Karpas-422 (cell line): ENCODE measurements at places on chromosomes 6 and 20. TPM values are rescaled to one million over a fixed set of nuclear protein-coding genes. Genes with fewer than 3 reads are reported as not detected.
A peak's percentile ranks its signal among the peaks of the same experiment; 100 is the strongest.

DNA sequence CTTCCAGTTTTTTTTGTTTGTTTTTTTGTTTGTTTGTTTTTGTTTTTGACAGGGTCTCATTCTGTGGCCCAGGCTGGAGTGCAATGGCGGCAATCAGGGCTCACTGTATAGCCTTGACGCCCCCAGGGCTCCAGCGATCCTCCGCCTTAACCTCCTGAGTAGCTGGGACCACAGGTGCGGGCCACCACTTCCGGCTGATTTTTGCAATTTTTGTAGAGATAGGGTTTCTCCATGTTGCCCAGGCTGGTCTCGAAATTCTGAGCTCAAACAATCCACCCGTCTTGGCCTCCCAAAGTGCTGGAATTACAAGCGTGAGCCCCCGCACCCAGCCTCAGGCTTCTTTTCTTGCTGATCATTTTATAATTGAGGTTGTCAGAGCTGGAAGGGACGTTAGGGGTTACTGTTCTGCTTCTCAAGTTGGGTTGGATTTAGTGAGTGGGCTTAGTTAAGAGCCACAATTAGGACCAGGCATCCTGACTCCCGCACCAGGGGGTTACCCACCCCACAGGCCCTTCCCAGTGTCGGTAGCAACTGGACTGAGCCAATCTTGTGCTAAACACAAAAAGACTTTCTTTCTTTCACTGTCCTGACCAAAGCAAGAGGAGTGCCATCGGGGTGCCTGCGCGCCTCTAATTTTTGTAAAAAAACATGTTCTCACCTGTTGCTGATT lies 13.1 kb upstream of the ZSCAN9 start:
- peak; percentile 61 for DNase-seq

The DNAH8 gene
- not detected in 2 replicates for total RNA-seq

DNA sequence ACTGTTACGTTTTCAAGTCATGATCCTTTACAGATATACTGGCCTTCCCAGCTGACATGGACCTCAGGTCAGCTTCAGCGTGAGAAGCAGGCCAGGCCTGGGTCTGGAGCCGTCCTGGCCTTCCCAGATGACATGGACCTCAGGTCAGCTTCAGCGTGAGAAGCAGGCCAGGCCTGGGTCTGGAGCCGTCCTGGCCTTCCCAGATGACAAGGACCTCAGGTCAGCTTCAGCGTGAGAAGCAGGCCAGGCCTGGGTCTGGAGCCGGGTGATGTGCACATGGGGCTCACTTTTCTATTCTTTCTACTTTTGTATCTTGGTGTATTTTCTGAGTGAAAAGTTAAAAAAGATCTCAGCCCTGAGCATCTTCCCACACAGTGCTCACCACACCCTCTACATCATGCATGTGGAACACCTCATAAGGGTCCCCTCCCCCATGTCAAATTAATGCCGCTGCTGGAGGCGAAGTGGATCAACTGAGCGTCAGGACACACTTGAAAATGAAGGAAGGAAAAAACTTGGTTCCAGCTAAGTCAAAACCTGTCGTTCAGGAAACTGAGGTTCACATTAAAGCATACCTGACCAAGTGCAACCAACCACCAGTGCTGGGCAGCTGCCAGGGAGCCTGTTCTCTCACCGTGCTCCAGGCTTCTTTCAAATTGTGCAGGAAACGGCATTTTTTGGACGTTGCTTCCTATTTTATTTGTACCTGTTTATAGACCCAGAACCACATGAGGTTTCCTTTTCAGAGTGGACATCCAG lies 32.2 kb downstream of the KIF25 start:
- DNase-seq, result no peak

The NDRG3 gene
- total RNA-seq, result 23.7 and 33.6 TPM in 2 replicates

DNA sequence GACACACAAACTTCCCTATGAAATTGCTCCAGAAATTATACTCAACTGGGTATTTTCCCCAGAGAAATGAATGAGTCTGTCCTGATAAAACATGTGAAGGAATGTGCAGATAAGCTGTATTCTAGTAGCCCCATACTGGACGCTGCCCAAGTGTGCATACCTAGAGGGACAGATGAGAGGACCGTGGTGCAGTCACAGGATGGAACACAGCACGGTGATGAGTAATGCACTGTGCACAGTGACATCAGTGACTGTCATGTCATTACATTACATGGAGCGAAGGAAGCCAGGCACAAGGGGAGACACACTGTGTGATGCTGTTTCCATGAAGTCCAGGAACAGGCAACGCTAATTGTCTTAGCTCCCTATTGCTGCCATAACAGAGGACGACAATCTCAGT lies 155.5 kb downstream of the CDH4 start:
- DNase-seq, result peak; percentile 29

- DNase-seq, result no peak
Measured at GRCh38 chr20:22302039-22302438, 282.3 kb downstream of the FOXA2 start.

GRCh38 chr20:59376109-59376841 lies 75.9 kb downstream of the EDN3 start:
- DNase-seq, result no peak

The CDH26 gene
- total RNA-seq, result 0.22 TPM in 1 of 2 replicates, not detected in the other

The EPPIN gene
- not detected in 2 replicates for total RNA-seq

GRCh38 chr20:56422076-56422823 lies 10.2 kb downstream of the CASS4 start:
- DNase-seq, result no peak

GRCh38 chr6:39178804-39179203 lies 50.5 kb downstream of the KCNK5 start:
- no peak for DNase-seq

The DPPA5 gene
- total RNA-seq, result not detected in 2 replicates

The PKHD1 gene
- total RNA-seq, result 0.07 and 0.11 TPM in 2 replicates

GRCh38 chr6:21005816-21006570 lies 471.7 kb downstream of the CDKAL1 start:
- DNase-seq, result no peak

DNA sequence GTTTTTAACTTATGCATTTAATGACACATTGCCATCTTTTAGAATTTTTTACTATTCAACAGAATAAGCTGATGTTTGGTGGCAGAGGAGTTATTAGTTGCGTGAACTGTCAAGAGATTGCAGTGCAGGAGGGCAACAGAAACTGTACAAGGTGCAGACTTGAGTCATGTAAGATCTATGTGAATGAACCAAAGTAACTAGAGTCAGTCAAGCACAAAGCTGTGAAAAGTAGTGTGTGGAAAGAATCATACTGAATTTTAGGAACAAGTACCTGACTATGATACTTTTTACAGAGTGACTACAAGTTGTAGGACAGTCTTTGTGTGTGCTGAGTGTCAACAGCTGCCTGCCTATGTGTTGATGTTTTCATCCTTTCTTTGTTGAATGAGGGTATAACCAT lies 2.7 kb upstream of the C6orf163 start:
- DNase-seq, result no peak

DNA sequence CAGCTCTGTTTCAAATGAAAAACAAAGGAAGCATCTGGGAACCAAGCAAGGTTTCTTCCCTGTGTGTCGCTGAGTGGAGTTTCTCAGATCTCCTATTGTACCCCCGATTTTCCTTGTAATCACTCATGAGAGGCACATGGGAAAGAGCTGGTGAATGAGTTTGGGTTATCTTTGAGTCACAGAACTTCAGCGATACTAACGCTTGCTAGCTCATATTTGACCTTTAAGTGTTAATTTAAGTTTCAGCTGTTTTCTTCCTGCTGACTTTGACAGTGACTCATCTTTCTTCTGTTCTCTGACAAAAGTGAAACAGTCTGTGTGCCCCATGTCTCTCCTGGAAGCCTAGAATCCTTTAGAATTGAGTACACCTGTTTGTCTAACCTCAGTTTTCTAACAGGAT lies 261.1 kb upstream of the RGS17 start:
- no peak for DNase-seq

DNA sequence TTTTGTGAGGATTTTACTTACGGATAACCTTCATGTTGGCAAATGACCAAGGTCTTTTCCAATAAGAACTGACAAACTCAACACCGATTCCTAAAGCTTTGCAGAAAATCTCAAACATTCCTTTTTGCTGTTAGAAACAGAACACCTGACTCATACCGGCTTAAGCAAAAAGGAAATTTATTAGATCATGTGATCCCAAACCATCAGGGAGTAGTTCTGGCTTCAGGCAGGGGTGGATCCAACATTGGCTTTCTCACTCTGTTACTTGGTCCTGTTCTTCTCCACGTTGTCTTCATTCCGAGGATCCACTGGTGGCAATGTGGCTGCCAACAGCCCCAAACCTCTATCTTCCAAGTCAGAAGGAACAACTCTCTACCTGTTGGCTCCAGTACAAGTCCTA lies 95.9 kb upstream of the PMEPA1 start:
- no peak for DNase-seq

The IL20RA gene
- total RNA-seq, result not detected in 2 replicates

The TMEM74B gene
- total RNA-seq, result not detected in 2 replicates

DNA sequence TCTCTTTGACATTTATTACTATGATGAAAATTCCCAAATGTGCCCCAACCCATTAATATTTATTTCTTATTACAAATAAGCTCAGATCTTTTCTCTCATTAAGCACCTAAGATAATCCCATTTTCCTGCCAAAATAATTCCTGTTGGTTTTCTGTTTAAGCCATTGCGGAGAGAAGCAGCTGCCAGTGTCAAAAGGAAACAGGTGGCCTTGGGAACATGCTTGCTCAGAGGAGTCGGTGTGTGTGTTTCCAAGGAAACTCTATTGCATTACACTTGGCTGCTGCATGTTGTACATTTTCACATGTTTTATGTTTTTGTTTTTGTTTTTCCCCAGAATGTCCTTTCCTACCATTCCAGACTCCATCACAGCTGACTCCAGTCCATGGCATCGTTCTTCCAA lies 56.4 kb downstream of the CD24 start:
- no peak for DNase-seq

DNA sequence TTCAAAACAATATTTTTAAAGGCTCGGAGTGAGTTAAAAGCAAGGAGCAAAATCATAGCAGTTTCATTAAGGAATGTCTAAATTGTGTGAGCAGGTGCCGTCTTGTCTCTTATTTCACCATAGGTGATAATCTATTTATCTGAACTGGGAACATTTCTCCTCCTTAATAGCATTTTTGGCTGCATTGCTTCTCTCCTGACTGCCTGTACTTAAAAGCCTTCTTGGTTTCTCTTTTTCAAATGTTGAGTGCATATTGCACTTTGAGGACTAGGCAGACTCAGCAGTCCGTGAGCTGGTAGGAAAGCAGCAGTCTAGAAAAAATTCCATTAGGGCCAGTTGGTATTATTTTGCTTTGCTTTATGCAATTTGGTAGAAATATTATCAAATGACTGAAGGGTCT lies 645.9 kb downstream of the GRIK2 start:
- DNase-seq, result no peak

The FAM83C gene
- not detected in 2 replicates for total RNA-seq

- no peak for DNase-seq
Measured at GRCh38 chr6:43297644-43298564, at the start of gene SLC22A7. SLC22A7 (plus strand) TSS chr6:43298260; CDS start chr6:43298359, 99 bp downstream.

DNA sequence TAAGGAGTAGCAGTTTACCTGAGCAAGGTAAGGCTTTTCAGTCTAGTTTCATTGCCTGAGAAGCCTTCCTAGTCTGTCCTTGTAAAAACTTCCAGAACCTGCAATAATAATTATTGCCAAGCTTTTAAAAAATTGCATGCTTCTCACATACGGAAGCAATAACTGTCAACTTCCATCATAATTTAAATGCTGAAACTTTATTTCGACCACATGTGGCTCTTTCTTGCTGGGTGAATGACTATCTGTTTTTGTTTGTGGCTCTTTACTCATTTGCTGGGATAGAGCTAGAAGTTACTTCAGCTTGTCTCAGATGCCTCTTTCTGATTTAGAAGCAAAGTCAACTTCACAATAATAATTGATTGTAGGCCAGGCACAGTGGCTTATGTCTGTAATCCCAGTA lies 95.9 kb upstream of the COL21A1 start:
- no peak for DNase-seq

GRCh38 chr6:100700009-100700408 lies 181.1 kb downstream of the ASCC3 start:
- DNase-seq, result no peak

GRCh38 chr20:60466687-60467022 lies 508.4 kb downstream of the CDH26 start:
- DNase-seq, result no peak

DNA sequence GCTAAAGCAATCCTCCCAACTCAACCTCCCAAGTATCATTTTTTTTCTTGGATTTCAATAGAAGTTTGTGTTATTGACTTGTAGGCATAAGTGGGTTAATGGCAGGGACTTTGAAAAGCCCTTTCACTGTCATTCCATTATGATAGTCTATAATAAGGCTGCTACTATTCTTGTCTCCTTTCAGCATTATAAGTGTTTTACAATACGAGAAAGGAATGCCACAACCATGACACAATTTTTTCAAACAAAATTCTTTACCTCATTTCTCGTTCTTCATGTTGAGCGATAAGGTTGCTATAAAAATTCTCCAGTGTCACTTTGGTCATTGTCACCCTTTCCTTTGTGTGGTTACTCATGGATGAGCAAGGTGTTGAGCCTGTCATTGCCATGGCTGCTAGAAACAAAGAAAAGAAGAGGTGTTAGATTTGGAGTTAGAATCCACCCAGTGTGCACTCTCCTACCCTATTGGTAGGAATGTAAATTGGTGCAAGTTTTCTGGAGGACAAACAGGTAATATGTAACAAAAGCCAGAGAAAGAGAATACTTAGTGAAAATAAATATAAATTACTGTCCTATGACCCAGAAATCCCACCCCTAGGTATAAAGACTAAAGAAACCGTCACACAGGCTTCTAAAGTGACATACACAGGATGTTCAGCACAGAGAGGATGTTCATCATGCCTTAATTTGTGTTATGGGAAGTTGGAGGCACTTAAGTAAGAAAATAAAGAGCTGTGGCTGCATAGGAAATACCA lies 7.3 kb downstream of the STK38 start:
- DNase-seq, result no peak

GRCh38 chr20:14470977-14471661 lies 133.7 kb upstream of the FLRT3 start:
- no peak for DNase-seq

DNA sequence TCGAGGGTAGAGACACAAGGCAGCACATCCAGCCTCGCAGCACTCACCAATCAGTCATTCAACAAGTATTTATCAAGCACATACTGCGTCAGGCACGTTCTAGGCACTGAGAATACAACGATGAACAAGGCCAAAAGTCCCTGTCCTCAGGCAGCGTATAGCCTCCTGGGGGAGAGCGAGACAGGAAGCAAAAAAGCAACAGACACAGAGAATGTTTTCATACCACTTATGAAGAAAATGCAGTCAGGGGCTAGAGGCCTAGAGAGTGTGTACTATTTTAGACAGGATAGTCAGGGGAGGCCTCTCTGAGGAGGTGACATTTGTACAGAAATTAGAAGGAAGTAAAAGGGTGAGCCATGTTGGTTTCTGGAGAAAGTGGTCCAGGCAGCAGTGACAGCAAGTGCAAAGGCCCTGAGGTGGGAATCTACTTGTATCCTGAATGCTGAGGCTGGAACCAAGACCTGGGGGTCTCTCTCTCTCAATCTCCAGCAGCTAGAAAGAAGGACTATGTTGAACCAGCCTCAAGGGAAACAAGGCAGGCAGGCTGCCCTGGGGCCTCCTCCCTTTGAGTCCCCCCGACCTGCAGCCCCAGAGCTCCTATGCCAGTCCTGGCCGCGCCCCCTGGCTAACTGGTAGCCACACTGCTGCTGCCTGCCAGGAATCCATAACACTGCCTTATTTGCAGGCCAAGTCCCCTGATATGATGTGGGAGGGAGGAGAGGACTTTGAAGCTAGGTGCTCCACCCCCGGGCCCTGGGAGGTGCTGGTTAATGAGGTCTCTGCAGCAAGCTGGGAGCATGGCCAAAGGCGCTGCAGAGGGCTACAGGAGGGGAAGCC lies 151.2 kb downstream of the GRM4 start:
- DNase-seq, result no peak

GRCh38 chr20:1565461-1565860 lies 8.0 kb upstream of the SIRPD start:
- no peak for DNase-seq

The ASF1A gene
- 79.9 and 90.8 TPM in 2 replicates for total RNA-seq

The COL21A1 gene
- total RNA-seq, result not detected in 2 replicates

GRCh38 chr6:106620931-106621672 lies 8.2 kb downstream of the RTN4IP1 start:
- DNase-seq, result no peak
